ENCODE measurements at places on chromosomes 7 and 10.

- peaks cover 39% of the 10 kb centered on the region for H3K4me1 ChIP-seq
- no peak for DNase-seq
- peaks cover 23% of the 10 kb centered on the region for H3K27me3 ChIP-seq
- peak overlapping the region; percentile 94 for H3K27ac ChIP-seq
These were observed 2.2 kb upstream of the ABHD11 start for GRCh38 chr7:73740771-73741170.

GRCh38 chr7:143314127-143314526, 1.8 kb upstream of the CLCN1 start:
- H3K4me3 ChIP-seq: no peak overlapping the region
- H3K36me3 ChIP-seq: peaks cover 14% of the 10 kb centered on the region
- no peak for DNase-seq
- H3K4me1 ChIP-seq: peaks cover 12% of the 10 kb centered on the region

DNA sequence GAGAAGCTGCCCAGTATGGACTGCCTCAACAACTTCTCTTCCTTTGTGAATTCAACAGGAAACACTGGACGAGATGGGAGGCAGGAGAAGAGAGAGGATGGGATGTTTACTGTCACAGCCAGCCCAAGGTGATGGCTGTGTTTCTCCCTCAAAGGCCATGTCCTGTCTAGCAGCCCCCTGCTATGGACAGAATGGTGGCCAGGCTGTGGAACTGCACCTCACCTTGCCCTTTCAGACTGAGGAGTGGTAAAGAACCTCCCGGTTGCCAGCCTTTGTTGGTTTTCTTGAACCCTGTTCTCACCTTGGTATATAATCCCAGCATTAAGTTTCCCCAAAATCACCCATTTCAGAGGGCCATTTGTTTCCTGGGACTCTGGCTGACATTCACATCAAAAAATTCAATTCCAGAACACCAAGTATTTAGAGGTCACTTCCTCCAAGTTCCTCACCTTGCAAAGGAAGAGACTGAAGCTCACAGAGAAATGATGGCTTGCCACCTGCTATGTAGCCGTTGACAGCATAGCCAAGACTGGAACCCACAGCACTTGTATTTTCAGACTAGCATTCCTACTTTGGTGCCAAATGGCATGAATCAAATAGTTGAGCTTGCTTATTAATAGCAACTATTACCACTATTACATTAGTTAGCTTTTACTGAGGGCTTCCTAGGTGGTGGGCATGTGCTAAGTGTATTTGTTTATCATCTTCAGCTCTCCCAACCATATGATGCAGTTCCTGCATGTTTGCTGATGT, 224.0 kb upstream of the GRB10 start:
- no peak for DNase-seq
- peaks cover 2% of the 10 kb centered on the region for H3K4me1 ChIP-seq
- H3K27ac ChIP-seq: no peak overlapping the region
- no peaks in the 10 kb centered on the region for H3K36me3 ChIP-seq
- H3K27me3 ChIP-seq: peaks cover 16% of the 10 kb centered on the region
- H3K4me3 ChIP-seq: no peak overlapping the region

DNA sequence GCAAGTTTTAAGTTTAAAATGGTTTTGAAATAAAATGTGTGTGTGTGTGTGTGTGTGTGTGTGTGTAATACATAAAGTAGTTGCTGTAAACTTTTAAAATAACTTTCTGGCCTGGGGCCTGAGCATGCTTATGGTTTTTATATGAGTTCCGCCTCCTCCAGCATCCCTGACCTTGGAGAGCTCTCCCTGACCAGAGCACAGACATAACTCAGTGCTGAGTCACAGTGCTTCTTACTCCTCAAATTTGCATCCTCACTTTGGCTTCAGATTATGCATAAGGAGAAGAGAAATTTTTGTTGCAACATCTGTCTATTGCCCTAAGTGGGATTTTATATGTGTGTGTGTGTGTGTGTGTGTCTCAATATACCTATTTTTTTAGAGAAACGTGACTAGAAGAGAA, 200.8 kb downstream of the ELMO1 start:
- H3K27ac ChIP-seq: peak overlapping the region; percentile 28
- no peaks in the 10 kb centered on the region for H3K36me3 ChIP-seq
- no peak for DNase-seq
- H3K27me3 ChIP-seq: no peaks in the 10 kb centered on the region
- H3K4me3 ChIP-seq: no peak overlapping the region

- H3K36me3 ChIP-seq: peaks cover 1% of the 10 kb centered on the region
- DNase-seq: no peak
- no peak overlapping the region for H3K4me3 ChIP-seq
These were observed 69.5 kb upstream of the CHST15 start for GRCh38 chr10:124162774-124163354.

DNA sequence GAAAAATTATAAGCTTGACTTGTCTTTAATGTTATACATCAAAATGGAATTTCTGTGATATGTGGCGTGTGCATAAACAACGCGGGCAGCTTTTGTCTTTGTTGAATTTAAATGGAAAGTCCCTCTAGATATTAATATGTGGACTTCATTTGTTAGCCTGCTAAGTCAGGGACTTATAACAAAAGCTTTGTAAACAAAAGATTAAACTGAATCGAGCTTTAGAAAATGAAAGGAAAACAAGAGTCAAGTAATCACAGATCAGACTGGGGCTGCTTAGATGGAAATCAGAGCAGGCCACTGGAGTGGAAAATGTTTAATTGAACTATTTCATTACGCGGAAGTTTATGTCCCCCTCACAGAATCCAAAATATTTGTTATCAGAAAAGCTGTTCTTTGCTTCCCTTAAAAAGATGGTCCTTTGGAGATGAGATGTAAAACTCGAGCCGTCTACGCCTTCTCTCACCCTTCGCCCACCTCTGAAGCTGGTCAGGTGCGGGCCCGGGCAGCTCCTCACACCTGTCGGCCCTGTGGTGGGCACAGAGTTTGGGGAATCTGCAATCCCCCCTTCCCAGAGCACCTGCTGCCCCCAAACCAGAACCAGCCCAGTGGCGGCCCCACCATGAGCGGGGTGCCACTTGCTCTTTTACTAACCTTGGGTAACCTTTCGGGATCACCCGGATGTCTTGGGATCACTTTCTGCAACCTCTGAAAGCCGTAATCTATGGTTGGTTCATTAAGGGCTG, 116.2 kb downstream of the EBF3 start:
- peak; percentile 0 for DNase-seq
- no peaks in the 10 kb centered on the region for H3K4me1 ChIP-seq
- no peak overlapping the region for H3K4me3 ChIP-seq
- peaks cover 1% of the 10 kb centered on the region for H3K27me3 ChIP-seq

DNA sequence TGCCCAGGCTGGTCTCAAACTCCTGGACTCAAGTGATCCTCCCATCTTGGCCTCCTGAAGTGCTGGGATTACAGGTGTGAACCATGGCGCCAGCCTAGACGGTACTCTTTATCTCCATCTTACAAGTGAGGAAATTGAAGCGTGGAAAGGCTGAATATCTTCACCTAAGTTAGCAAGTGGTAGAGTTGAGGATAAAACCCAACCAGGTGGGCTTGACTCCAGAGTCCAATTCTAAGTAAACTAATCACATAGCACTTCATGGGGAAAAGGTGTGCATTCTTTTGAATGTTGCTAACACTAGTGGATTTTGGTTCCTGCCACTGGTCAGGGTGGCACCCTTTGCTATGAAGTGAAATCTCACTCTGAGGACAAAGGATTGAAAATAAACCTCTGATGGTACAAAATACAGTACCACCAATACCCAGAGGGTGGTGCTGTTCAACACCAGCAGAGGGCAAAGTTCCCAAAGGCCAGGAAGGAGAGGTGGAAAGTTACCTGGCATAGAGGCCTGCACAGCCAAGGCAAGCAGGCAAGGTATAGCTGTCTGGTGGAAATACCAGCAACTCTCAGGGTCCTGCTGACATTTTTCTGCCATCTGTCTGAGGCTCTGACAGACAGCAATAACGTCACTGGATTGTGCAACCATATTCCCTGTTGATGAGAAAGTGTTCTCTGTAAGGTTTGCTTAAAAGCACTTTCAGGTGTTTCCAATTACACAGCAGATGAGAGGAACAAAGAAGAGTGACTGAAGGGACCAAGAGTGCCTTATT, 17.6 kb downstream of the ZDHHC16 start:
- no peaks in the 10 kb centered on the region for H3K4me1 ChIP-seq
- H3K27me3 ChIP-seq: no peaks in the 10 kb centered on the region
- peak; percentile 42 for DNase-seq
- H3K27ac ChIP-seq: peak overlapping the region; percentile 74
- peaks cover 30% of the 10 kb centered on the region for H3K36me3 ChIP-seq

DNA sequence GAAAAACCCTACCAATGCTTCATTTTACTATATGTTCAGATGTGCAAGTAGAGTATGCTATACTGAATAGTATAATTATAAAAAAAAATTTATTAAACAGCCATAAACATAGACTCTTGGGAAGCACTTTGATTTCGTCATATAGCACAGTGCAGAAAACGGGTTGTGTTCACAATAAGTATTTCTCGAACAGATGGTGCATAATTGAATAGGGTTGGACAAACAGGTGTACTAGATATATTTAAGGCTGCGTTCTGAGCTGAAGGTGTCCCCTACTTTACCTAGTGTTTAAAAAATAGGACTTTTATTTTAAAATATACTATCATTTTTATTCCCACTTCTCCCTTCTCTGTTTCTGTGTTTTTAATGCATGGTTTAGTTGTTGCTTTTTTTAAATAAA, 841.5 kb downstream of the ANKRD7 start:
- H3K4me3 ChIP-seq: no peak overlapping the region
- H3K4me1 ChIP-seq: no peaks in the 10 kb centered on the region
- no peaks in the 10 kb centered on the region for H3K27me3 ChIP-seq
- no peak overlapping the region for H3K27ac ChIP-seq
- no peak for DNase-seq
- H3K36me3 ChIP-seq: no peaks in the 10 kb centered on the region

DNA sequence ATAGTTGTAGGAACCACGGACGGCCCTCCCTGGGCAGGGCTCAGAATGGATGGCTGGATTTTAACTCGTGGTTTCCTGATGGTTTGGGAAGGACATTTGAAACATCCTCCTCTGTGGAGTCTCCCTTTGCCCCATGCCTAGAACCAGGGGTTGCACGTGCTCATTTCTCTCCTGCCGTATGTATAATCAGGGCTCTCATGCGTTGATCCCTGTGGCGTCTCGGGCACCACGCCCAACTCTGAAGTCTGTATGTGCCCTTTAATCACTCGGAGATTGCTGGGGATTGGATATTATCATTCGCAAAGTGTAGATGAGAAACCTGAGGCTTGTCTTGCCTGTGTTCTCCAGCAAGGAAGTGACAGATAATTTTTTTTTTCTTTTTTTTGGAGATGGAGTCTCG, 257.1 kb downstream of the CAMK1D start:
- DNase-seq: no peak
- no peak overlapping the region for H3K4me3 ChIP-seq
- no peak overlapping the region for H3K27ac ChIP-seq
- H3K36me3 ChIP-seq: no peaks in the 10 kb centered on the region

GRCh38 chr10:123191886-123192285, 37.7 kb downstream of the BUB3 start:
- H3K4me1 ChIP-seq: peaks cover 11% of the 10 kb centered on the region
- H3K4me3 ChIP-seq: no peak overlapping the region
- DNase-seq: no peak
- H3K27ac ChIP-seq: no peak overlapping the region
- H3K27me3 ChIP-seq: no peaks in the 10 kb centered on the region

DNA sequence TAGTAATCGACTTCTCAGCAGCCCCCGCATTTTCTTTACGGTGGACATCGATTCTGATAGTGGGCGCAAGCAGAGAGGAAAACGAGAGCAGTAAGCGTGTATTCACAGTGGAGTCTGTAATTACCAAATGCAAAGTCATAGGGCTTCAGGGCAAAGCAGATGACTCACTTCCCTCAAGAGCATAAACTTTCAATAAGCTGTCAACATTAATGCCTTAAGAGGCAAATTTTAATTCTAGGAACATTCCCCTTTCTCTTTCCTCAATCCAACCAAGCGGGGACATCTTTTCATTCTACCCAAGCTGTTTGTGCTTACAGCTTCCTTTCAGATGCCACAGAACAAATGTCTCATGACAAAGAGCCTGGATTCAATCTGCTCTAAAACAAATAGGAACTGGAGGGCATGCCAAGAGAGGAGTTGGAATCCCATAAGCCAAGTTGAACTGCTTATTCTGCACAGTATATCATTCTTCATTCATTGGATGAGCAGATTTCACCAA, 48.6 kb downstream of the MALSU1 start:
- peak overlapping the region; percentile 55 for H3K27ac ChIP-seq
- H3K36me3 ChIP-seq: peaks cover 30% of the 10 kb centered on the region
- H3K4me3 ChIP-seq: no peak overlapping the region
- DNase-seq: no peak
- peaks cover 17% of the 10 kb centered on the region for H3K4me1 ChIP-seq

Measured in mesothelial cell of epicardium (in vitro differentiated cells).